AG10803 (cell line): ENCODE measurements at places on chromosomes 7 and 10.

GRCh38 chr7:87548123-87548919, 52.4 kb downstream of the ABCB1 start:
- DNase-seq, result no peak

DNA sequence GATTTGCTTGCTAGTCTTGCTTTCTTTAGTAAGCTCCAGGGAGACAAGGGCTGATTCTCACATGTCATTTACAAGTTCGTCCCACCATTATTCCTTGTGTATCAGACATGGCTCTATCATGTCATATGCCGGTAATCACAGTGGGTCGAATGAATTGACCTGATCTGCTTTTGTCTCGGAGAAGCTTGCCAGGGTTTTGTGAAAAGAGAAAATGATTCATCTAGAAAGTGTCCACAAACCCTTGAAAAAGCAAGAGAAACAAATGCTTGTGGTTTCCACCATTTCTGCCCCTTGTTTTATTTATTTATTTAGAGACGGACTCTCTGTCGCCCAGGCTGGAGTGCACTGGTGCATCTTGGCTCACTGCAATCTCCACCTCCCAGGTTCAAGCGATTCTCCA, 278.5 kb downstream of the TCF7L2 start:
- DNase-seq, result peak; percentile 84

DNA sequence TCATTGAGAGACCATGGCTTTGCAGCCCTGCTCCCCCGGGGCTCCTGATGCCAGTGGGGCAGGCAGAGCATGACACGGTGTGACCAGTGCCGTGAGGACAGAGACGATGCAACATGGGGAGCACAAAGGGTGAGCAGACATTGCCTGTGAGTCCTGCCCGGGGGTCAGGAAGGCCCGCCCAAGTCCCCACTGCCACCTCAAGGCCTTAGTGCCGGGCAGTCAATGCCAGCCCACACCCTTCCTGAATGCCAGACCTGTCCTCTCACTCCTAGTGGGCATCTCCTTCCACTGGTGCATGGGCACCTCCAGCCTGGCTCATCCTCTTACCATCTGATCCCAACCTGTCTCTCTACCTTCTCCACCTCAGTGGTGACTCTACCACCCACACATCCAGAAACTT, 157.9 kb upstream of the ZMIZ1 start:
- no peak for DNase-seq

DNA sequence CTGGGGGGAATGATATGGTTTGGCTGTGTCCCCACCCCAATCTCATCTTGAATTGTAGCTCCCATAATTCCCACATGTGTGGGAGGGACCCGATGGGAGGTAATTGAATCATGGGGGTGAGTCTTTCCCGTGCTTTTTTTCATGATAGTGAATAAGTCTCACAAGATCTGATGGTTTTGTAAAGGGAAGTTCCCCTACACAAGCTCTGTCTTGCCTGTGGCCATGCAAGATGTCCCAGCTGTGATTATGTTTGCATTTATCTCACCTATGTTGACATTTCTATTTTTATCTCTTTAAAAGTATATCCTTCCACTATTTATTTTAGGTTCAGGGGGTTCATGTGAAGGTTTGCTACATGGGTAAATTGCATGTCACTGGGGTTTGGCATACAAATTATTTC, 323.9 kb upstream of the GLI3 start:
- no peak for DNase-seq

- DNase-seq, result no peak
These were observed 43.3 kb upstream of the TMEM248 start for GRCh38 chr7:66877577-66878300.

DNA sequence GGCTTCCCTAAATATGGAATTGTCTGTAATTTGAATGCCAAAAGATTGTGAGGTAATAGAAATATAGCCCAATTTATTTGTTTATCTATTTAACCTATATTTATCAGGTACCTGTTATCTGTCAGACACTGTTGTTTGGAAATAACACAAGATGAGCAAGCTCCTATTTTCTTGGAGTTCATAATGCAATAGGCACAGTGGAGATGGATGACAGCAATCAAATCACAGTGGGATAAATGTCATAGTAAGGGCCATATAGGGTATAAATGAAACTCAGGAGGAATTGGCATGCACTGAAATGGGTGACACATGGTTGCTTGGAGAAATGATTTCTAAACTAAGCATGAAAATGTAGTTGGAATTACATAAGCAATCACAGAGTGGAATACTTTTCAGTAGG, 761.8 kb upstream of the MBL2 start:
- no peak for DNase-seq

- DNase-seq, result no peak
These were observed 391.0 kb downstream of the SUGCT start for GRCh38 chr7:40525764-40526163.

- DNase-seq, result peak; percentile 95
These were observed 150.4 kb downstream of the PRKG1 start for GRCh38 chr10:51224671-51225161.

GRCh38 chr7:68601826-68602225, 996.4 kb upstream of the AUTS2 start:
- DNase-seq, result no peak

GRCh38 chr7:90593205-90593604, 2.9 kb upstream of the CDK14 start:
- DNase-seq, result peak; percentile 21

- no peak for DNase-seq
These were observed 158.2 kb downstream of the ARHGAP12 start for GRCh38 chr10:31770307-31770902.

GRCh38 chr7:2681929-2682799, 5.8 kb upstream of the AMZ1 start:
- DNase-seq, result no peak

DNA sequence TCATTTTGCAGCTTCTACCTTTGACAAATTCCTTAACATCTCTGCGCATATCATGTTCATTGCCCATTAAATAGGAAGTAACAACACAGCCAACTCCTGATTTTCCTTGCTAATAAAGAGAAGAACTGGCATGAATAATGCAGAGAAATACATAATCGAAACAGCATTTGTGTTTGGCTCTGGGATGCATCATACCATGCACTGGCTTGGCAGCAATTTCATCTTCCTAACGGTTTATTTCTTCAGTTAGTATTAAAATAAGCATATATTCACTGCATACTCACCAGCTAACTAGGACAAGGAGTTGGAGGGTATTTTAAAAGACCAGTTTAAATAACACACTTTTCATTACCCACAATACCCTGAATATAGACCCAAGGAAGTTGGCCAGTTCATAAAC, 132.5 kb downstream of the ITGA8 start:
- DNase-seq, result no peak

DNA sequence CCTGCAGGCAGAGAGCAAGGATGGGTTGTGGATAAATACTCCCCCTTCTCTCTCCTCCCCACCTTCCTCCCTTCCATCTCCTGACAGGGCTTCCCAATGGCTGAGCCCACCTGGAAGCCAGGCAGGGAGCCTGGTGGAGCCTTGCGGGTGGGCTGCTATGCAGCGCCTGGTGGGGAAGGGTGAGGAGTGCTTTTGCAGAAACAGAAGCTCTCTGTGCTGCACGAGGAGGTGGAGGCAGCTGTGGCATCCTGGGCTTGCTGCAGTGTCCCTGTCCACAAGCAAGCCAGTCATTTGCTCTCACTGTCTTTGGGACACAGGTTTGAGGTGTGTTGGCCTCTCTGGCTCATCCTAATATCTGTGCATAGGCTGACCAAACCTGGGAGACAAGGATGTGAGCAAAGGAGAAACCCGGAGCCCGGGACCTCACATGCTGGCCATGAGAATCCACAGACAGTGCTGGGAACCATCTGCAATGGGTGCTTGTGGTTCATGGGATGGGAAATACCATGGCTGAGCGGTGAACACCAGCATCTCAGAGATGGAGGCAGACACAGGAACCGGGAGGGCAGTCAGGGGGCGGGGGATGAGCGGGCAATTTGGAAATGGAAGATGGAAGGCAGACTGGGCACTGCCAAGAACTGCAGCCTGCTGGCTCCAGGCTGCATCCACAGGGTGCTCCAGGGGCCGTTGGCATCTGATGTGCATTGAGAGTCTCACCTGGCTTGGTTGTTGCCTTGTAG, 364.2 kb downstream of the GLRX3 start:
- no peak for DNase-seq

- DNase-seq, result peak; percentile 81
These were observed 16.7 kb downstream of the PPP1R3C start for GRCh38 chr10:91616137-91616536.
